ENCODE measurements at places on chromosomes 16 and 17. TPM values are rescaled to one million over a fixed set of nuclear protein-coding genes. Genes with fewer than 3 reads are reported as not detected.

TTYH2 gene
- 1.9 TPM for total RNA-seq

NOD2 gene
- total RNA-seq = not detected

TBC1D3E gene
- not detected for total RNA-seq

HCRT gene
- total RNA-seq = not detected

HAGHL gene
- 18.5 TPM for total RNA-seq

Data from A549 treated with GW870086 at 1 μM for 4 hours (cell line).